ENCODE measurements at places on chromosomes 12 and 14.
A peak's percentile ranks its signal among the peaks of the same experiment; 100 is the strongest.

GRCh38 chr12:54472494-54473262 is 724 bp downstream of the GTSF1 start:
- no peak for DNase-seq

GRCh38 chr14:61517911-61518384 is 177.4 kb upstream of the HIF1A start:
- DNase-seq = no peak

DNA sequence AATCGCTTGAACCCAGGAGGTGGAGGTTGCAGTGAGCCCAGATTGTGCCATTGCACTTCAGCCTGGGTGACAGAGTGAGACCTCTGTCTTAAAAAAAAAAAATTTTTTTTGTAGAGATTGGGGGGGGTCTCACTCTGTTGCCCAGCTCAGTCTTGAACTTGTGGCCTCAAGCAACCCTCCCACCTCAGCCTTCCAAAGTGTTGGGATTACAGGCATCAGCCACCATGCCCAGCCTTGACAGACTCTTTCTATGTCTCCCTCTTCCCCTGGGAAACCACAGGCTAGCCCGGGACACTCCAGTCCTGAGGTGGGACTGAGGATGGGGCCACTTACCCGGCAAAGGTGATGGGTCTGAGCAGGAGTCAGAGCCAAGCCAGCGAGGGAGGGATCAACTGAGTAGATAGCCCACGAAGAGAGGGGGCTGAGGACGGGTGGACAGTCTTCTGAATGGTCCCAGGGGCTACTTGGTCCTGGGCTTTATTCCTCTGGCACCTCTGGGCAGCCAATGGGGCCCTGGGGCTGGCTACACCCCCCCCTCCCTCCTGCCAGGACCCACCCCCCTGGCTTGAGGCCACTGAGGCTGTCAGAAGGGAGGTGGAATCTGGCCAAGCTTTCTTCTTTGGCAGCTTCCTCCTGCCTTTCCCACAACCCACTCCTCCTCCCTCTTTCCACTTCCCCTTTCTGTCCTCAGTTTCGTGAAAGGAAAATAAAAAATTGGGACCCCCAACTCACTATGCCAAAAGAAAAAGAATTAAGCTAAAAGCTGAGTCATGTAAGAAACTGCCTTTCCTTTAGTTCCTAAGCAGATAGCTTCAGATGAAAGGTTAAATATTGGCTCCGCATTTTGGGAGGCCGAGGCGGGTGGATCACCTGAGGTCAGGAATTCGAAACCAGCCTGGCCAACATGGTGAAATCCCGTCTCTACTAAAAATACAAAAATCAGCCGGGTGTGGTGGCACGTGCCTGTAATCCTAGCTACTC is at the start of gene SDS:
Gene SDS, minus strand, starts transcription at position 453 of the 981 bp plus-strand sequence. CDS start 4,179 bp downstream, outside the sequence.
- no peak for DNase-seq

DNA sequence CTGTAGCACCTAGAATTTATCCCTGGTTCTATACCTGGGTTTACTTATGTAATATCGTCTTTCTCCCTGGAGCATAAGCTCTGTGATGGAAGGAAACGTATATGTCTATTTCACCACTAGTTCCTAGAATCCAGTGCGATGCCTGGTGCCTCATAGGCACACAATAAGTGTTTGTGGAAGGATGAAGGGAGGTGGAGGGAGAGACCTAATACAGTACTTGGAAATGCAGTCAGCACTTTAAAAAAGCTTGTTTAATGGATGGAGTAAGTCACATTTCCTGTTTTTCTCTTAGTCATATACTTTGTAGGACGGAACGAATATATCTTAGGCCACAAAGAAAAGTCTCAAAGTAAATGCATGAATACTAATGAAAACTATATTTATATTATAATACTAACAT is 186.5 kb upstream of the HMGA2 start:
- DNase-seq = no peak

- DNase-seq = no peak
Measured at GRCh38 chr12:86719381-86719780, 463.2 kb upstream of the MGAT4C start.

DNA sequence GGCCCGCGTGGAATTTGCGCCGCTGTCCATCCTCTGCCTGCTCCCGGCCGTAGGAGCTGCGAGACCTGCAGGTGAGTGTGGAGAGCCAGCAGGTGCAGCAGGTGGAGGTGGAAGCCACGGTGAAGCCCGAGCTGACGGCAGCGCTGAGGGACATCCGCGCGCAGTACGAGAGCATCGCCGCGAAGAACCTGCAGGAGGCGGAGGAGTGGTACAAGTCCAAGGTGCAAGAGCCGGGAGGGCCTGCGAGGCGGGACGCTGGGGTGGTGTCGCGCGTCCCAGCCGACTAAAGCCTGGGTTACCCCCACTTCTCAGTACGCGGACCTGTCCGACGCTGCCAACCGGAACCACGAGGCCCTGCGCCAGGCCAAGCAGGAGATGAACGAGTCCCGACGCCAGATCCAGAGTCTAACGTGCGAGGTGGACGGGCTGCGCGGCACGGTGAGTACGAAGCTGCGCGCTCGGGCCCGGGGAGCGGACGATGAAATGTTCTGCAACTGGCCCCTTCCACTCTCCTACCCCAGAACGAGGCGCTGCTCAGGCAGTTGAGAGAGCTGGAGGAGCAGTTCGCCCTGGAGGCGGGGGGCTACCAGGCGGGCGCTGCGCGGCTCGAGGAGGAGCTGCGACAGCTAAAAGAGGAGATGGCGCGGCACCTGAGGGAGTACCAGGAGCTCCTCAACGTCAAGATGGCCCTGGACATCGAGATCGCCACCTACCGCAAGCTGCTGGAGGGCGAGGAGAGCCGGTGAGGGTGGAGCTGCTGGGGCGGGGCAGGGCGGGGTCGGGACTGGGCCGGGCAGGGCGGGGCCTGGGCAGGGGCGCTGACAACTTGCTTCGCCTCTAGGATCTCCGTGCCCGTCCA is 2.1 kb downstream of the PRPH start:
- no peak for DNase-seq

DNA sequence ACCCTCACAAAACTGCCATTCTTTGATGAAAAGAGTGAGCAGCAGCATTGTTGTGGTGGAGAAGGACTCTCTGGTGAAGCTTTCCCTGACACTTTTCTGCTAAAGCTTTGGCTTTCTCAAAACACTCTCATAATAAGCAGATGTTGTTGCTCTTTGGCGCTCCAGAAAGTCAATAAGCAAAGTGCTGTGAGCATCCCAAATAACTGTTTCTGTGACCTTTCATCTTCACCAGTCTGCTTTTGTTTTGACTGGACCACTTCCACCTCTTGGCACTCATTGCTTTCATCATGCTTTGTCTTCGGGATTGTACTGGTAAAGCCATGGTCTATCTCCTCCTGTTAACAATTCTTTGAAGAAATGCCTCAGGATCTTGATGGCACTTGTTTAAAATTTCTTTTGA is 424.7 kb upstream of the TMPO start:
- no peak for DNase-seq

GRCh38 chr12:94793191-94793595 is 142.8 kb upstream of the TMCC3 start:
- DNase-seq = no peak

DNA sequence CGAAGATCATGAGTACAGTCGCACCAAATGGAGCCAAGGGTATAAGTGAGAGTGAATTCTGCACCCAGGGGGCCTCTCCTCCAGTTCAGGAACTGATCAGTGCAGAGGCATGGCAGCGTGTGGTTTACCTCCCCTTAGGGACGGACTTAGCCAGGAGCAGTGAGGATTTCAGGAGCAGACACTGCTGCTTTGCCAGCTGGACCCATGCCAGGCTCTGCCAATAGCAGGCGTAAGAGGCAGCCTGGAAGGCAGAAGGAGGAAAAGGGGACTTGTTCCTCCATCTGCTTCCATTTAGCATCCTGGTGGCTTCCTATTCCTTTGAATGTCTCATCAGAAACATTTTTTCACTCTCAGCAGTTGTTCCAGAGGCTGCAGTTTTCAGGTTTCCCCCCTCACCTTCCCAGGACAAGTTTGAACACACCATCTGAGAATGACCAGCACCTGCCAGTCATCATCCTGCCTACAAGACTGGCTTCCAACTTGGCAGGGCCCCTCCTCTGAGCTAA is 137.0 kb upstream of the LMNTD1 start:
- DNase-seq = no peak

- DNase-seq = no peak
Measured at GRCh38 chr12:31368666-31369361, 42.9 kb upstream of the SINHCAF start.

GRCh38 chr12:21580748-21581516 is 23.7 kb downstream of the GYS2 start:
- no peak for DNase-seq

DNA sequence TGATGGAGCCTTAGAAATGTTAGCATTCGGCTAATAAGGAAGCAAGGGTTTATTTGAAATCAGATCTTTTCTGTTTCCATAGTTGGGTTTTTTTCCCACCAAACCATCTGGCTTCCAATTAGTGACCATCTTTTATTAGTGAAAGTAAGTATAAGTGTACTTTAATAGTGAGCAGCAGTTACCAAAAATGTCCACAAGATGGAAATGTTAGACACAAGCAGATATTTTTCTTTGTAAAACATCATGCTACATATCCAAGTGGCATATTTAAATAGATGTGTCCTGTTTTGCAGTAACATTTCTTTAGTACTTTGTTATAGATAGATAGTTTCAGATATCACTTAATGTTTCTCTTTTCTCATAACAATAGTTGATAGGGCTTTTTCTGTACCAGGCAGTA is 28.8 kb downstream of the YEATS4 start:
- DNase-seq = no peak

DNA sequence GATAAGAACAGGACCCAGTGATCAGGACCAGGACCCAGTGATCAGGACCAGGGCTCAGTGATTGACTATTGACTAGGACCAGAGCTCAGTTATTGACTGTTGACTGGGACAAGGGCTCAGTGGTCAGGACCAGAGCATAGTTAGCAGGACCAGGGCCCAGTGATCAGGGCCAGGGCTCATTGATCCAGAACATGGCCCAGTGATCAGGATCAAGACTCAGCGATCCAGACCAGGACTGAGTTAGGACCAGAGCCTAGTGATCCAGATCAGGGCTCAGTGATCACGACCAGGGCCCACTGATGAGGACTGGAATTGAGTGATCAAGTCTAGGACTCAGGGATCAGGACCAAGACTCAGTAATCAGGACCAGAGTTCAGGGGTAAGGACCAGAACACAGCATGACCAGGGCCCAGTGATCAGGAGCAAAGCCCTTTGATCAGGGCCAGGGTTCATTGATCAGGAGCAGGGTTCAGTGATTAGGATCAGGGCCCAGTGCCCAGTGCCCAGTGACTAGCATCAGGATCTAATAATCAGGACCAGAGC is 176.0 kb downstream of the TMEM121 start:
- DNase-seq = no peak

DNA sequence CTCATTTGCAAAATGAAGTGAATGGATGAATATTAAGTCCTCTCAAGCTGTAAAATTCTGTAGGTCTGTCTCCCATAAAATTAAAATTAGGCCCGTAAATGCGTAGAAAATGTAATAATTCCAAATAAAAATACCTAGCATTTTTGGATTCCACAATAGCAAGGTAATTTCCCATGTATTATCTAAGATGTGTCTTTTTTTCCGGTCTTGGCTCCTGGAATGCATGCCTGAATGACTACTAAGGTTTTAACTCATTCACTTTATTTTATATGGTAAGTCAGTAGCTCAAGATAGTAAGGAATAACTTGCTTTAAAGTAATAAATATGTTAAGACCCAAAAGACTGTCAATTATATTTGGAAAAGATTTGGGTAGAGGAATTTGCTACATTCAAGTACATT is 11.1 kb downstream of the TXNRD1 start:
- DNase-seq = no peak

DNA sequence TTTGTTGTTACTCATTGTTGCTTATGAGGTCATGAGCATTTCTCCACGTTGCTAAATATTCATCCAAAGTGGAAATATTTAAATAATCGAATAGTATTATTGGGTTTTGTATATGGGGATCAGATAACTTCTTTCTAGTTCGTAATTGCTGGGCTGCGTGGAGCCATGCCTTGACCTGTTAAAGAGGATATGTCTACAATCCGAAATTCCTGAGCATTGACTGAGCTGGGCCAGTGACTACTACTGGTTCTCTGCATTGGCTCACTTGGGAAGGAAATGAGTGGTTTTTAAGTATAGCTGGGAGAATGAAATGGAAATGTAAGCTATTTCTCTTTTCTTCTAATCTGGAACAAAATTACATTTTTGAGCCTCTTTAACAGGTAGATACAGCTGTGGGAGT is 163.2 kb downstream of the RPL10L start:
- DNase-seq = no peak

GRCh38 chr12:52836042-52836466 is 1.9 kb upstream of the KRT79 start:
- peak; percentile 39 for DNase-seq

DNA sequence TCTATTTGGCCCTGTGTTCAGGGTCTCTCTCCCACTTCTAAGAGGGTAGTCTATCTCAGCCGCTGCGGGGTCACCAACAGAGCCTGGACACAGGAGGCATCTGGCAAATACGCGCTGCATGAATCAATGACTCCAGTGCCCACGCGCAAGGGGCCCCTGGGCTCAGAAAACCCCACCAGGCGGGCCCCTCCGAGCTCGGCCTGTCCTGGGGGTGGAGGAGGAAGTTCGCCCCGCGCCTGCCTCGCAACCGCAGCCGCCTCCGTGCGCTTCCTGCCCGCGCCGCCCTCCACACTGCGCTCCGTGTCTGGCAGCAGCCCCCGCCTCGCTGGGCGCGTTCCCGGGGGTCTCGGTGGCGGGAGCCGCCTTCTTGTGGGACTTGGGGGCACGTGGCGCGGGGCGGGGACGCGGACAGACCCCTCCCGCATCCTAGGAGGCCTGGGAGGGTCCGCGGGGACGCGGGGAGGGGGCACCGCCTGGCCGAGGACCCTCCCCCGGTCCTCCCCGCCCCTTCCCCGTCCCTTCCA is 811 bp upstream of the FBRSL1 start:
- no peak for DNase-seq

GRCh38 chr12:34399631-34400410 is 377.5 kb downstream of the ALG10 start:
- no peak for DNase-seq

GRCh38 chr12:21751517-21751916 is 23.0 kb downstream of the KCNJ8 start:
- DNase-seq = no peak

GRCh38 chr12:113173081-113173698 is 12.1 kb downstream of the DDX54 start:
- no peak for DNase-seq

GRCh38 chr12:6765048-6765633 is 1.0 kb upstream of the PTMS start:
- no peak for DNase-seq

DNA sequence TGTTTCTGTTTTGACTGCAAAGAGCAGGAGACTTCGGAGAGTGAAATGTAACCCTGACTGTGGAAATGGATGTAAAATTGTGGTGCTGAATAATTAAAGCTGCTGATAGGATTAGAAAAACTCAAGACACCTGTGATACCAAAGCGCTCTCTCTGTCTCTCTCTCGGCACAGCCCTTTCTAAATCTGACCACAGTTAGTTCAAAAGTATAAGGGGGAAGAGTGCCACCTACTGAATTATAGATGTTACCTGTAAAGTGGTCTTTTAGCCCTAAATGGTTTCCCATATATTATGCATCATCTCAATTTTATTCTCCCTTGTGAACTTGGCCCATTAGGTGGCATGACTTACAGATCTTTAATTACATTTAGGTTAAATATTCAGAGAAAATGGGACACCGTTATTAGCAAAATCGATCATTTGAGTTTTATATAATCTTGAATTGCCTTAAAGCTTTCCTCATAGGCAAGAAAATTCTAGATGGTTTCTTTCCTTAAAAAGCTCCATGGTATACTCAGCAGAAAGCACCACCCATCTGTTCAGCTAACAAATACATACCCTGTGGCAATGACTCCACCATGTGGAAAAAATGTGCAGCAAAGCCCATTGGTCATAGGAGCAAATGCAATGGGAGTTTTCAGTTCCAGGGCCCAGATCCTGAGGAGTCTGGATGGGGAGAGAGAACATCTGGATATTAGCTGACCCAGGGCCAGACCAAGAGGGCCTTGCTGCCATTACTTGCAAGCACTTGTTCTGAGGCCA is 18.1 kb downstream of the RFC5 start:
- no peak for DNase-seq

Measured in activated CD8-positive, alpha-beta memory T cell treated with anti-CD3 and anti-CD28 coated beads for 1 hour (primary cell).